Lower lobe of right lung (tissue), 2 donors: ENCODE measurements at places on chromosomes 4 and X. TPM values are rescaled to one million over a fixed set of nuclear protein-coding genes. Genes with fewer than 3 reads are reported as not detected.

GRCh38 chrX:36963852-36964251, 44.3 kb upstream of the FAM47C start:
- H3K4me3 ChIP-seq: no peak overlapping the region
- DNase-seq: no peak
- H3K36me3 ChIP-seq: no peaks in the 10 kb centered on the region
- H3K4me1 ChIP-seq: no peaks in the 10 kb centered on the region
- no peaks in the 10 kb centered on the region for H3K27me3 ChIP-seq

- DNase-seq: no peak
- H3K36me3 ChIP-seq: no peaks in the 10 kb centered on the region
- no peaks in the 10 kb centered on the region for H3K27me3 ChIP-seq
- H3K4me3 ChIP-seq: no peak overlapping the region
- no peak overlapping the region for H3K27ac ChIP-seq
- H3K4me1 ChIP-seq: no peaks in the 10 kb centered on the region
These were observed 121.9 kb downstream of the GASK1B start for GRCh38 chr4:158050942-158051341.

GRCh38 chr4:150382028-150382427, 199.9 kb upstream of the MAB21L2 start:
- no peak for DNase-seq
- no peaks in the 10 kb centered on the region for H3K36me3 ChIP-seq
- H3K4me3 ChIP-seq: no peak overlapping the region

- no peak overlapping the region for H3K27ac ChIP-seq
- H3K4me3 ChIP-seq: no peak overlapping the region
- no peaks in the 10 kb centered on the region for H3K4me1 ChIP-seq
- no peaks in the 10 kb centered on the region for H3K27me3 ChIP-seq
- peaks cover 23% of the 10 kb centered on the region for H3K36me3 ChIP-seq
These were observed 24.4 kb downstream of the CLDN22 start for GRCh38 chr4:183295711-183296110.

Gene UNC5C
- 5.1 TPM for total RNA-seq

Gene PHOX2B
- total RNA-seq: not detected

DNA sequence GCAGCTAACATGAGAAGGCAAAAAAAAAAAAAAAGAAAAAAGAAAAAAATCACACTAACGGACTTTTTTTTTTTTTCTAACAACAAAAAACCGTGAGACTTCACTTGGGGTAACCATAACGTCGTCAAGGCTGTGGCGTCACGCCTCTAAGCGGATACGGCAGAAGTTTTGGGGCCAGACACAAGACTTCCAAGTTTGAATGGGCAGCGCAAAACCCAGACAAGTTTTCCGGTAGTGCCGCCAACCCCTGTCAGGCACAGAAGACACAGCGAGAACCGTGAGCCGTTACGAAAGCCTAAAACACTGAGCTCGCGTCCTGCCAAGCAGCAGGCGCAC, 556 bp upstream of the SMARCA5 start:
- H3K4me1 ChIP-seq: peaks cover 31% of the 10 kb centered on the region
- peak overlapping the region; percentile 83 for H3K4me3 ChIP-seq
- peaks cover 8% of the 10 kb centered on the region for H3K36me3 ChIP-seq
- no peak for DNase-seq

DNA sequence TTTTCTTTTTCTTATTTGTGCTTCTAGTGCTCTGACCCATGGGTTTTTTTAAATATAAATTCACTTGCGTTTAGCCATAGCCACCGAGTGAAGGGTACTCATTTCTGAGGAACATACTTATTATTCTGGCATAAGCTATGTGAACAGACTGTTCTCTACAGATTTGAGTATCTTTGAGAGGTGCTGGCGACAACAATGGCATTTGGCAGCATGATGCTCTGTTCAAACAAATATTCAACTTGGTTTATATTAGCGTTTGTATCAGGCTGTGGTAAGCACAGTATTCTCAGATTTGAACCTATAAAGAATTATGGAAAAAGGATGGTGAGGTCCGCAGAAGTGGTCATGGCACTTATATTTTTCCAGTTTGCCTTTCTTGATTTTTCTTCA, 108.7 kb upstream of the LIMCH1 start:
- no peaks in the 10 kb centered on the region for H3K36me3 ChIP-seq
- DNase-seq: no peak
- H3K27me3 ChIP-seq: no peaks in the 10 kb centered on the region
- H3K4me3 ChIP-seq: no peak overlapping the region

DNA sequence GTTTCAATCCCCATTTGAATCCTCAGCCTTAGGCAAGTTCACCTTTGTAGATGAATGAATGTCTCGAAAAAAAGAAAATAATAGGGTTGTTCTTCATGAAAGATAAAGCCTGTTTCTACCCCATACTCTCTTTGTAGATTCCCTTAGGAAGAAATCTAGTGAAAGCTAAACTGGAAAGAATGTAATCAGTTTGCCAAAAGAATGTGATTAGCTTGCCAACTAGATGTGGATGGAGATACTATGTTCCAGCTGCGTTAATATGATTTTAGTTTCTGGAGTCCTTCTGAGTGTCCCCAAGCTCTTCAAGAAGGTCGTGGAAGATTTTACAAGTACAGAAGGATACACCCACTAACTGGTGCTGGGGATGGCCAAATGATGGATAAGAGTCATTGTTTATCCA, 162.3 kb upstream of the EDNRA start:
- DNase-seq: no peak
- H3K4me3 ChIP-seq: no peak overlapping the region
- H3K36me3 ChIP-seq: no peaks in the 10 kb centered on the region
- no peaks in the 10 kb centered on the region for H3K4me1 ChIP-seq
- no peaks in the 10 kb centered on the region for H3K27me3 ChIP-seq

GRCh38 chr4:86644892-86645291, 50.8 kb downstream of the PTPN13 start:
- no peaks in the 10 kb centered on the region for H3K4me1 ChIP-seq
- H3K36me3 ChIP-seq: no peaks in the 10 kb centered on the region
- no peak overlapping the region for H3K4me3 ChIP-seq
- H3K27me3 ChIP-seq: no peaks in the 10 kb centered on the region
- H3K27ac ChIP-seq: no peak overlapping the region

- H3K27me3 ChIP-seq: no peaks in the 10 kb centered on the region
- no peaks in the 10 kb centered on the region for H3K4me1 ChIP-seq
- no peak overlapping the region for H3K27ac ChIP-seq
- H3K4me3 ChIP-seq: no peak overlapping the region
- no peaks in the 10 kb centered on the region for H3K36me3 ChIP-seq
- DNase-seq: no peak
These were observed 324.7 kb upstream of the FAM47C start for GRCh38 chrX:36683507-36683906.

- H3K27ac ChIP-seq: no peak overlapping the region
- DNase-seq: no peak
- no peaks in the 10 kb centered on the region for H3K36me3 ChIP-seq
- no peak overlapping the region for H3K4me3 ChIP-seq
- no peaks in the 10 kb centered on the region for H3K4me1 ChIP-seq
- H3K27me3 ChIP-seq: no peaks in the 10 kb centered on the region
These were observed 1386.6 kb downstream of the PCDH7 start for GRCh38 chr4:32106767-32107166.

Gene ARHGEF6
- 33.7 TPM for total RNA-seq

DNA sequence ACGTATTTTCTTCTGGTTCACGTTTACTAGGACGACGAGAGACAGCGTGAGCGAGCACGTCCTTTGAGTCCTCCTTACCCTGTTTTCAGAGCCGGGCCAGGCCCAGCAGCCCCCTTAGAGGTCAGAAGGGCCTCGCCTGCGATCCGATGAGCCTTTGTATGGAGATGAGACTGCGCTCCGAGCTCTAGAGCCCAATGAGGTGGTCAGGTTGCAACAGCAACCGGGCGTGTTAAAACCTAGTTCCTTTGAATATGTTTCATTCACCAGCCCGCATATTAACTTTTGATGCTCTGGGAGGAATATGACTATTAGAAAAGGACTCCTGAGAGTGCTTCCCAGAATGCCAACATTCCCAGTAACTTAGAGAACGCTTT, 55.6 kb upstream of the TADA2B start:
- H3K36me3 ChIP-seq: peaks cover 8% of the 10 kb centered on the region
- no peak for DNase-seq
- H3K27me3 ChIP-seq: no peaks in the 10 kb centered on the region
- peak overlapping the region; percentile 86 for H3K27ac ChIP-seq

Gene XG
- total RNA-seq: 0.41 TPM

- H3K4me3 ChIP-seq: no peak overlapping the region
- H3K36me3 ChIP-seq: no peaks in the 10 kb centered on the region
- no peak overlapping the region for H3K27ac ChIP-seq
- no peaks in the 10 kb centered on the region for H3K4me1 ChIP-seq
- DNase-seq: no peak
These were observed 441.9 kb downstream of the FSTL5 start for GRCh38 chr4:161721947-161722346.

DNA sequence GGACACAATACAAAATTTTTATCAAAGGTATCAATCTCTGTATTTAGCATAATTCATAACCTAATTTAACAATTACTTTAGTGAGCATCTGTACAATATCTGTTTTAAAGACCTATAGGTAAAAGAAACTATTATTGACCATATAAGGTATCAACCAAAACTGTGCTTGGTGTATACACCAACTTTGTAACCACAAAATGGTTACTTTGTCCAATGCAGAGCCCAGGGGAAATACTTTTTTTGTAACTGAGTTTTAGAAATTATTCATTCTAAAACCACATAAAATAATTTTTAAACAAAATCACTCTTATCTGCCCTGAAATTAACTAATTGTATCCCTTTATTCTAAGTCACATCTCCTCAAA, 5.0 kb downstream of the CXXC4 start:
- H3K4me1 ChIP-seq: peaks cover 3% of the 10 kb centered on the region
- DNase-seq: no peak
- no peak overlapping the region for H3K4me3 ChIP-seq
- H3K27ac ChIP-seq: no peak overlapping the region
- no peaks in the 10 kb centered on the region for H3K36me3 ChIP-seq
- peaks cover 14% of the 10 kb centered on the region for H3K27me3 ChIP-seq

DNA sequence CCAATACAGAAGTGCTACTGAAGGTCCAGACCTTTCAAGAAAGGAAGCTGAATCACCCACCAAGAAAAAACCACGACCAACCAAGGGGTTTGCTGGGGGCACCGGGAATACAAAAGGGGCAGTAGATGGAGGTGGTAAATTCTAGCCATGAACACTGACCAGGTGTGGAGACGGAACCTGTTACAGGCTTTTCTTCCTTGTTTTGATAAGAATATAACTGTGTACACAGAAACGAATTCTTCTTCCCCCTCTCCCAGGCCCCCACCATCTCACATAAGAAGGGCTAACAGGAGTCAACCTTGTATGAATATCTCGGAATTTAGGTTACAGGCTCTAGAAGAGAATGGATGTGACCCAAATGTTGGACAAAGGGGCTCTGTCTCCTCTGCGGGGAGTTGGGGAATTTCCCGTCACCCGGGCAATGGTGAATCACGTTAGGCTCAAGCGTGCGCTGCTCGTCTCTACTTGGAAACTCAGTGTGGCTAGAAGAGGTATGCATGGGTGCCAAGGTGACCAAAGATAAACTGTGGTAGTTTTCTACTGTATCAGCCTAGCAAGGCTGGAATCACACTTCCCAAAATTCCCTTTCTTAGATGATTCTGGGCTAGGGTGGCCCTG, 87.0 kb downstream of the AFAP1 start:
- no peak for DNase-seq
- H3K27ac ChIP-seq: no peak overlapping the region

Gene FAM200B
- total RNA-seq: 35.3 TPM

DNA sequence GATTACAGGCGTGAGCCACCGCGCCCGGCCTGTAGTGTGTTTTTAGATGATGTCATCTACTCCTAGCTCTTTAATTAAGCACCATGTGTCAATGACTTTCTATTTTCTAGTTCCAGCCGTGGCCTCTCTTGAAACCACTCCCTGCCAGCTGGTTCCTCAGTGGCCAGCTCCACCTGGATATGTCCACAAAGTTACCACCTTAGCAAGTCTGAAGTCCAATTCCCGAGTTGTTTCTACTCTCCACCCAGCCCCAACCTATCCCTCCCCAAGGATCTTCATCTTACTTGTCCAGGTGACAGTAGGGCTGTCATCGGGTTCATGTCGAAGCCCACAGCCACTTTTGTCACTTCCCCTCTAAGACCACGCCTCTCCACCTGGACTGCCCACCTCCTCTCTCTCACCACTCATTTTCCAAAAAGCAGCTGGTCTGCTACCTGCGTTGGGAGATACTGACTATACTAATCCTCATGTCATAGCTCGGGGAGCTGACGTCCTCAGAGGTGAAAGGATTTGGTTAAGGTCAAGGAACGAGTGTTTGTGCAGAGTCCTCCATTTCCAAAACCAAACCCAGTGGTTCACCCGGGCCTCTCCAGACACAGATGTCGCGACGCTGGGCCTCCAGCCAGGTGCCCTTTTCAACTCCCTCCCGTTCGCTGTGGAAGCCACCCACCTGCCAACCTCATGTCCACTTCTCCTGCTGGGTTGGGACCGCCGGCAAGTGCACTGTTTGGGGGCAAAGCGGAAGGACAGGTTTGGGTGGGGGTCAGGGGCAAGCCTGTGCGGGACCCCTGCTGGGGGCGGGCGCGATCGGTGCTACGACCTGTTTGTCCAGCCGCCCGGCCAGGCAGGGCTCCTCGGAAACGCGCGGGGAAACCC, 704 bp downstream of the FAM3A start:
- H3K4me3 ChIP-seq: peak overlapping the region; percentile 67
- no peaks in the 10 kb centered on the region for H3K36me3 ChIP-seq
- H3K4me1 ChIP-seq: peaks cover 13% of the 10 kb centered on the region

DNA sequence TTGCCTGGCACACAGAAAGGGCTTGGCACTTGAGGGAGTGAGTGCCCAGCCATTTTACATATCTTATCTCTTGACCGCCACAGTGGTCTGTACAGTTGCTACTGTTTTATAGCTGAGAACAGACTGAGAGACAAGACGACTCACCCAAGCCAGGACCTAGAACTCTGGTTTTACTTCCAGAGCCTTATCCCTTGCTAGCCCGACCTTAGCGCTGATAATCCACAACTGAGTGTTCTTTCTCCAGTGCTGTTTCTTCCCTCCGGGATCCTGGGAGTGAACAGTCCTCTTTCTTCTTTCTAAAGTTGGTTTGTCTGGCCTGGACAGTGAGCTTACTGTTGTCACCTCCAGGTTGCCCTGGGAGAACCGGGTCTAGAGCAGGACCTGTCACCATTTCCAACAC, 52.5 kb upstream of the TADA2B start:
- H3K4me3 ChIP-seq: no peak overlapping the region
- H3K4me1 ChIP-seq: peaks cover 59% of the 10 kb centered on the region
- DNase-seq: no peak
- peaks cover 24% of the 10 kb centered on the region for H3K36me3 ChIP-seq
- H3K27me3 ChIP-seq: no peaks in the 10 kb centered on the region
- H3K27ac ChIP-seq: no peak overlapping the region

GRCh38 chr4:114922592-114922933, 190.9 kb downstream of the NDST4 start:
- H3K27me3 ChIP-seq: no peaks in the 10 kb centered on the region
- no peaks in the 10 kb centered on the region for H3K4me1 ChIP-seq

- peaks cover 12% of the 10 kb centered on the region for H3K4me1 ChIP-seq
- no peak overlapping the region for H3K27ac ChIP-seq
- no peak overlapping the region for H3K4me3 ChIP-seq
- peaks cover 15% of the 10 kb centered on the region for H3K27me3 ChIP-seq
- no peaks in the 10 kb centered on the region for H3K36me3 ChIP-seq
- DNase-seq: no peak
These were observed 2.4 kb upstream of the NSUN7 start for GRCh38 chr4:40747207-40747835.

Gene LGI2
- total RNA-seq: 1.3 TPM

GRCh38 chr4:143294710-143295275, 41.9 kb upstream of the GAB1 start:
- no peak overlapping the region for H3K4me3 ChIP-seq
- no peak for DNase-seq
- no peaks in the 10 kb centered on the region for H3K27me3 ChIP-seq
- H3K4me1 ChIP-seq: peaks cover 14% of the 10 kb centered on the region
- no peaks in the 10 kb centered on the region for H3K36me3 ChIP-seq

Gene GNRHR
- total RNA-seq: not detected
